Activated T-cell treated with anti-CD3 and anti-CD28 coated beads, Interleukin-2, amount 50 U/mL, for 72 hours (primary cell): ENCODE measurements at places on chromosomes 5 and 9. TPM values are rescaled to one million over a fixed set of nuclear protein-coding genes. Genes with fewer than 3 reads are reported as not detected.
A peak's percentile ranks its signal among the peaks of the same experiment; 100 is the strongest.

GRCh38 chr5:72063219-72063819 lies 44.0 kb upstream of the MAP1B start:
- peak; percentile 1 for DNase-seq

GRCh38 chr9:108339251-108339650 lies 516.5 kb downstream of the ACTL7B start:
- DNase-seq, result no peak

- DNase-seq, result no peak
These were observed 1048.7 kb upstream of the WWC1 start for GRCh38 chr5:167242701-167243100.

- DNase-seq, result no peak
These were observed 202.6 kb downstream of the CDH12 start for GRCh38 chr5:22650511-22650910.

GRCh38 chr9:92763721-92764380 lies 782 bp downstream of the BICD2 start:
- DNase-seq, result peak; percentile 54

DNA sequence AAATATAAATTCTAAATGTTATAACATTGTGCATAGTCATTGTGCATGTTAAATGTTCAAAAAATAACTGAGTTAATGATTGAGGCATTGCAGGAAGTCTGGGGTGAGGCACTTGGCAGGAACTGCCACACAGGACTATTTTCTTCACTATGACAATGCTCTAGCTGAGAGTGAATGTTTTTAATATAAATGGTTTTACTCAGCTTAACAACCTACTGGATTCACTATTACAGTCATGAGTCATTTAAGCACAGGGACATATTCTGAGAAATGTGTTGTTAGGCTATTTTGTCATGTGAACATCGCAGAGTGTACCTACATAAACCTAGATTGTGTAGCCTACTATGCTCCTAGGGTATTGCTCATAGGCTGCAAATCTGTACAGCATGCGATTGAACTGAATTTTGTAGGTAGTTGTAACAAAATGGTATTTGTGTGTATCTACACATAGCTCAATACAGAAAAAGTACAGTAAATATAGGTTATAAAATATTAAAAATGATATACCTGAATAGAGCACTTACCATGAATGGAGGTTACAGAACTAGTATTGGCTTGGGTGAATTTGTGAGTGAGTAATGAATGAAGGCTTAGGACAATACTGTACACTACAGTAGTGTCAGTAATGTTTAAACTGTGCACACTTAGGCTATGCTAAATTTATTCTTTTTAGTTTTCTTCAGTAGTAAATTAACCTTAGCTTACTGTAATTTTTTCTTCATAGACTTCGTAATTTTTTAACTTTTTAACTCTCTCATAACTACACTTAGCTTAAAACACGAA lies 346.1 kb upstream of the PTGER4 start:
- DNase-seq, result peak; percentile 50

The OCLN gene
- 0.62 TPM for total RNA-seq

The PCDHA5 gene
- not detected for total RNA-seq

The TNC gene
- 3.1 TPM for total RNA-seq

The GARNL3 gene
- 4.7 TPM for total RNA-seq

The PCDHAC2 gene
- not detected for total RNA-seq

The HTR1A gene
- total RNA-seq, result not detected

The TENT4A gene
- 45.0 TPM for total RNA-seq

The ANKRD18A gene
- total RNA-seq, result 6.0 TPM

The FOXD4 gene
- total RNA-seq, result 0.38 TPM

The KCNN2 gene
- not detected for total RNA-seq

The LCN2 gene
- total RNA-seq, result not detected

The ZFP2 gene
- total RNA-seq, result 0.58 TPM

The FOXD4L6 gene
- total RNA-seq, result not detected
